ENCODE measurements at places on chromosomes 5 and 9. TPM values are rescaled to one million over a fixed set of nuclear protein-coding genes. Genes with fewer than 3 reads are reported as not detected.

DNA sequence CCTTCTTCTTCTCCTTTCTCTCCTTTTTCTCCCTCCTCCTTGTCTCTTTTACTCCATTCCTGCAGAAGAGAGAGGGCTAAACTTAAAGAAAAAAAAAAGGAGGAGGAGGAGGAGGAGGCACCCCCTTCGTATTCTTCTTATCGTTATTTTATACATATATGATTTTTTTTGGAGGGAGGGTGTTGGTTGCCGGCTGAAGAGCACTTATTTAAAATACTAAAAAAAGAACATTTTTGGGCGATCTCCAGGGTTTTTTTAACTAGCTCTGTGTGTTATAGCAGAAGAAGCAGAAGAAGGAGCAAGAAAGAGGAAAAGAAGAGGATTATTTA, 381 bp downstream of the NR2F1 start:
- H3K4me3 ChIP-seq: no peak overlapping the region
- peaks cover 30% of the 10 kb centered on the region for H3K4me1 ChIP-seq
- H3K27me3 ChIP-seq: peaks cover 33% of the 10 kb centered on the region
- no peak overlapping the region for H3K27ac ChIP-seq
- no peak for DNase-seq

DNA sequence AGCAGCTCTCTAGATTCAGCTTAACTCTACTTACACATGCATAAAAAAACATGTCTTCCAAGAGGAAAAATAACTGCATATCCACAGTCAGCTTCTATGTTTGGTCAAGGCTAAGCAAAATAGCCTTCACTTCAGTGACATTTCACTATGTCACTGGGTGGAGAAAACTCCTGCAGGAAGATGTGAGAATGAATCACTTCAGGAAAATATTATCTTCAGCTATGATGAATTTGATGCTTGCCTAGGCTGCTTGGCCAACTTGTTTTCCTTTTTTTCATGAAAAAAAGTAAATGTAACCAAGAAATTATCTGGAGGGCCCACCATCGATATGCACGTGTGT, 143.0 kb upstream of the ZNF608 start:
- peaks cover 36% of the 10 kb centered on the region for H3K4me1 ChIP-seq
- DNase-seq: no peak
- peak overlapping the region; percentile 61 for H3K27ac ChIP-seq

The SH3TC2 gene
- total RNA-seq: 0.78 TPM

DNA sequence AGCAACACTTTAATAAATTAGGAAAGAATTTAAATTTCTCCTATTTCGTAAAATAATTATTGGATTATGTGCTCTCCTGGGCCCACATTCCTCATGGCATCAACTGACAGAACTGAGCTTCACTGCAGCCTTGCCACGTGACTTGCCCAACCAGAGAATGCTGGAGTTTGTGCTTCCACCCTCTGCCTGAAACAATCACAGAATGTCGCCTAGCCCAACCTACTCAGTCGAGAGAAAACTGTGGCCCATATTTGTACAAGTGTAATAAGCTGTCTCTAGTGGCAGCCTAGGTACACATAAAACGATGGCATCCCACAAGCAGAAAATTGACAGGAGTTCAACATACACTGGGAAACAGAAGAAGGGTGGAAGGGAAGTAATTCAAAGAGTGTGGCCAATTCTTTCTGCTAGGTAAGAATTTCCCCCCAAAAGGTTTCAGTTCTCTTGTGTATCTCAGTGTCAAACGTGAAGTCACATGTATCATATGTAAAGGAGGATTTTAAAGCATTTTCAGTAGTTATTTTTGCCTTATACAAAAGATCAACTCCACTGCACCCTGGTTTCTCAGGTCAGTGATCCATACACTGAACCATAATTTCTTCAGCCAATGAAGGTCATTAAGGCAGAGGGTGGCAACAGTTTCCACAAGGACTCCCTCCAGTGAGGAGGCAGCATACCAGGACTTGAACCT, 41.7 kb downstream of the ZNF608 start:
- no peaks in the 10 kb centered on the region for H3K36me3 ChIP-seq
- peaks cover 96% of the 10 kb centered on the region for H3K4me1 ChIP-seq
- no peak overlapping the region for H3K4me3 ChIP-seq

The DNM1 gene
- total RNA-seq: 105 TPM

The ESM1 gene
- not detected for total RNA-seq

DNA sequence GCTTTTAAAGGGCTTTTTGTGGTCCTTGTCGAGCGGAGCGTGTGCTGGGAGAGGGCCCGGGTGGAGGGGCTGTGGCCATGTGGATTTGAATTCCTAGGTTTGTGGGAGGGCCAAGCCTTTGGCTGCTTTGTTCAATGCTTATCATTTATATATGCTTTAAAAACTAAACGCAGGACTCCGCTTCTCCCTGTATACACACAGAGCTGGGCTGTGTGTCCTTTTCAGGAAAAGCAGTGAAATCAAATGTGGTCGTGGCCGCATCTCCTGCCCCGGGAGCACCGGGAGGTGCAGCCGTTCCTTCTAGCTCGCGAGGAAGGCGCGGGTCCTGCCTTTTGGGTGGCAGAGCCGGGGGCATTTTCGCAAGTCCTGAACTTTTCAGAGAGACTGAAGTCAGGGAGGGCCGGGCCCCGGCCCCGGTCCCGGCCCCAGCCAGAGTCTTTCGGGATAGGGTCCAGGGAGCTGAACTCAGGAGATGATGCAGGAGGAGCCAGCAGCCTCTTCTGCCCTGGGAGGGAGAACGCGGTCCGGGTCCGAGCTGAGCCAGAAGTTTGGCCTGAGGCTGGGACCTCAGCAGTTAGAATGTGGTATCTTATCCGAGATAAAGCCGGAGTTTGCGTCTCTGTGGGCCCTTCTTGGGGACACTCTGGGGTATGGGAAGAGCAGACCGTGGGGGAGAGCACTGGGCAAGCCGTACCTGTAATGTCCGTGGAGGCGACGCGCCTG, 158.8 kb downstream of the C9orf152 start:
- no peak overlapping the region for H3K27ac ChIP-seq
- no peaks in the 10 kb centered on the region for H3K36me3 ChIP-seq
- DNase-seq: peak; percentile 24
- H3K4me1 ChIP-seq: peaks cover 57% of the 10 kb centered on the region
- H3K27me3 ChIP-seq: peaks cover 14% of the 10 kb centered on the region
- peak overlapping the region; percentile 87 for H3K4me3 ChIP-seq

DNA sequence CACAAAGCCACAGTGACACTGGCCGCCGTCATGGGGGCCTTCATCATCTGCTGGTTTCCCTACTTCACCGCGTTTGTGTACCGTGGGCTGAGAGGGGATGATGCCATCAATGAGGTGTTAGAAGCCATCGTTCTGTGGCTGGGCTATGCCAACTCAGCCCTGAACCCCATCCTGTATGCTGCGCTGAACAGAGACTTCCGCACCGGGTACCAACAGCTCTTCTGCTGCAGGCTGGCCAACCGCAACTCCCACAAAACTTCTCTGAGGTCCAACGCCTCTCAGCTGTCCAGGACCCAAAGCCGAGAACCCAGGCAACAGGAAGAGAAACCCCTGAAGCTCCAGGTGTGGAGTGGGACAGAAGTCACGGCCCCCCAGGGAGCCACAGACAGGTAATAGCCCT, 26.1 kb downstream of the HRH2 start:
- DNase-seq: no peak
- no peaks in the 10 kb centered on the region for H3K27me3 ChIP-seq
- H3K4me1 ChIP-seq: peaks cover 30% of the 10 kb centered on the region
- H3K4me3 ChIP-seq: no peak overlapping the region
- no peak overlapping the region for H3K27ac ChIP-seq

The S1PR3 gene
- total RNA-seq: 7.1 TPM

DNA sequence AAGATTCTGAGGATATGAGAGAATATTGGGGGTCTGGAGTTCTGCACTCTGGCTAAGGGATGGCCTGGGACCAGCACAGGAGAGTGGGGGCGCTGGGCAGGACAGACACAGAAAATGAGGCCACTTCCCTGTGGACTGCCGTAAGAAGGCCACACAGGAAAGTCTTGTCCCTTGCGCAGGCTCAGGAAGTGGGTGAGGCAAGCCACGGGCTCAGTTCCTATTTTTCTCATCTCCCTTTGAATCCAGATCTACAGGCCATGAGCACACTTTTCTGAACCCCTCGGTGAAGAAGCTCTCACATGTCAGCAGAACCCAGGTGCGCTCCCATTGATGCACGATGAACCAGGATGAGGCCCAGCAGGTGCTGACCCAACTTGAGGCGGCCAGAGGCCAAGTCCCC, 207.4 kb downstream of the AGTPBP1 start:
- no peak for DNase-seq
- no peak overlapping the region for H3K4me3 ChIP-seq
- no peak overlapping the region for H3K27ac ChIP-seq
- H3K27me3 ChIP-seq: no peaks in the 10 kb centered on the region
- H3K4me1 ChIP-seq: peaks cover 5% of the 10 kb centered on the region

GRCh38 chr5:79070350-79070667, 742 bp downstream of the BHMT2 start:
- peaks cover 8% of the 10 kb centered on the region for H3K36me3 ChIP-seq
- no peak overlapping the region for H3K27ac ChIP-seq
- no peak for DNase-seq
- H3K4me1 ChIP-seq: no peaks in the 10 kb centered on the region
- H3K4me3 ChIP-seq: no peak overlapping the region
- H3K27me3 ChIP-seq: no peaks in the 10 kb centered on the region

The LPAR1 gene
- 4.9 TPM for total RNA-seq

- no peaks in the 10 kb centered on the region for H3K27me3 ChIP-seq
- H3K36me3 ChIP-seq: no peaks in the 10 kb centered on the region
- DNase-seq: no peak
- no peak overlapping the region for H3K4me3 ChIP-seq
- no peak overlapping the region for H3K27ac ChIP-seq
Measured at GRCh38 chr9:4079906-4080305, 220.0 kb downstream of the GLIS3 start.

The PTGS1 gene
- total RNA-seq: 1.0 TPM

- no peak for DNase-seq
- peaks cover 4% of the 10 kb centered on the region for H3K36me3 ChIP-seq
- no peak overlapping the region for H3K4me3 ChIP-seq
- H3K4me1 ChIP-seq: peaks cover 34% of the 10 kb centered on the region
Measured at GRCh38 chr5:118918232-118918631, 70.1 kb downstream of the DTWD2 start.

The CDH9 gene
- 0.21 TPM for total RNA-seq

DNA sequence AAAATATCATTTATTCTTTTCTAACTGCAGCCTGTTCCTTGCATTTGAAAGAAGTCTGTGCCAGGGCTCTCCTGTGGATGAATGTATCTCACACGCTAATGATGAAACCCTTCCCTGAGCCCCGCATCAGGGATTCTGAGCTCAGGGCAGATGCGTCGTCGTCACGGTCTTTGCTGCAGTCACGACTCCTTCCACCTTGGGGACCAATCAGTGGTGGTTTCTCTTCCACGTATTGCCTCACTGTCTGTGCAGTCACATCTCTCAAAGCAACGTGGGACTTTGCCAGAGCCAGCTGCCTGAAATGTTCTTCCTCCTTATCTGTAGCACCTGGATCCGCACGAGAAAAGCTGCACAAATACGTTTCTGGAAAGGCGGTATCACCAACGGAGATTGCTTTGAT, 13.9 kb upstream of the UBE2QL1 start:
- H3K36me3 ChIP-seq: no peaks in the 10 kb centered on the region
- no peak overlapping the region for H3K4me3 ChIP-seq
- no peaks in the 10 kb centered on the region for H3K4me1 ChIP-seq
- peaks cover 29% of the 10 kb centered on the region for H3K27me3 ChIP-seq
- no peak for DNase-seq
- no peak overlapping the region for H3K27ac ChIP-seq

DNA sequence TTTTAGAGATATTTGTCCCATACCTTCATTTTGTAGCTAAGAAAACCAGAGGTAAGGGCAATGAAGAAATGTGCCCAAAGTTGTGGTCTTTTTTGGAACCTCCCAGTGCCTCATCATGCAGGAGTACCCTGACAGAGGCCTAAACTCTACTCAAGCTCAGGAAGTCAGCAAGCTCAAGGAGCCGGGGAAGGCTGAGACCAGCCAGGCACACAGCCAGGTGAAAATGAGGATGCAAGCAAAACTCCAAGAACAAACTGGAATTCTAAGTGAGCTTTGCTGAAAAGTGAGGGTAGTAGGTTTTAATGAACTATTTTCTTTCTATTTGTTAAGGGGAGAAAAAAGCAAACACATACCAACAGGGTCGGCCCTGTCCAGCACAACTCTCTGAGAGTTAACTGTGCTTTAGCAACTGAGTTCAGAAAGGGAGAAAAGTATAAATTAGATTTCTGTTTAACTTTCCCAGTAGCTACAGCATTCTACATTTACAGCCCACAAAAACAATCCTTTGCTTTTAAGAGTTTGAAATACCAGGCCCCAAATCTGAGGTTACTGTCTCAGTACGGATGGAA, 146.4 kb downstream of the GNAQ start:
- H3K27ac ChIP-seq: peak overlapping the region; percentile 71
- H3K4me3 ChIP-seq: no peak overlapping the region
- no peak for DNase-seq
- no peaks in the 10 kb centered on the region for H3K27me3 ChIP-seq

DNA sequence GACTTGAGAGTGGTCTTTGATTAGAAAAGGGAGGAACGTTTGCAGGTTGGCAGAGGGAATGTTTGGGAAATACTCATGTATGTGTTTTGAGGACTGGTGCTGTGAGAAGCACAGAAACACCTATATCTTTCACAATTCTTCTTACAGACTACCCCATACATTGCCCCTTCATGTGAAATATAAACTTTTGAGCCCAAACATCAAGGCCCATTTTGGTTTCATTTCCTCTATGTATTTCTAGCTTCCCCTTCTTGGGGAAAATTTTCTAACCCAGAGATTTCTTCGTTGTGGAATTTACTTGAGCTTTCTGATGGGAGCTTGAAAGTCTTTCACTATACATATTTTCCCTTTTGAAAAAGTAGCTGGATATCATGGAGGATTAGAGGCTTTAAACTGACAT, 67.6 kb downstream of the FYB1 start:
- H3K4me3 ChIP-seq: no peak overlapping the region
- peaks cover 16% of the 10 kb centered on the region for H3K4me1 ChIP-seq
- DNase-seq: no peak
- no peak overlapping the region for H3K27ac ChIP-seq
- H3K27me3 ChIP-seq: no peaks in the 10 kb centered on the region

DNA sequence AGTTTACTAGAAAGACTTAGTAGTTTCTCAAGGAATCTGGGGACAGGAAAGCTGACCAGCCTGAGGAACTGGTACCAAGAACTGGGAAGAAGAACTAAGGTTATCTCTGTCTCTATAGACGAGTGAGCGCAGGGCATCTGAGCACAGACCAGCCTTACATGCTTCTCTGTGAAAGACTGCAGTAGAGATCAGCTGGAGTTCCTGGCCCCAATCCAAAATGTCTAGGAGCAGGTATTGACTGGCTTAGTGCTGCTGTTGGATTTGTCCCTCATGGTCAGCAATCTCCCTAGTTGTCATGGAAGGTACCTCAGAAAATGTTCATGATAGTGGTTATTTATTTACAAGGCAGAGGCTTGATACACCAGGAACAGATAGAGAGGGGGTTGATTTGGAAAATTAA, 13.3 kb downstream of the NUP214 start:
- H3K27me3 ChIP-seq: no peaks in the 10 kb centered on the region
- H3K4me1 ChIP-seq: no peaks in the 10 kb centered on the region
- no peak overlapping the region for H3K27ac ChIP-seq
- no peak overlapping the region for H3K4me3 ChIP-seq

GRCh38 chr5:172771439-172772111, 580 bp upstream of the DUSP1 start:
- peaks cover 18% of the 10 kb centered on the region for H3K4me1 ChIP-seq
- peak overlapping the region; percentile 90 for H3K27ac ChIP-seq
- DNase-seq: no peak
- peak overlapping the region; percentile 81 for H3K4me3 ChIP-seq
- peaks cover 13% of the 10 kb centered on the region for H3K36me3 ChIP-seq
- peaks cover 39% of the 10 kb centered on the region for H3K27me3 ChIP-seq

Data from WTC11 (cell line).